NCI-H1105 treated with DMSO at 0.1 percent for 48 hours (cell line): ENCODE measurements at places on chromosomes 4 and X.

DNA sequence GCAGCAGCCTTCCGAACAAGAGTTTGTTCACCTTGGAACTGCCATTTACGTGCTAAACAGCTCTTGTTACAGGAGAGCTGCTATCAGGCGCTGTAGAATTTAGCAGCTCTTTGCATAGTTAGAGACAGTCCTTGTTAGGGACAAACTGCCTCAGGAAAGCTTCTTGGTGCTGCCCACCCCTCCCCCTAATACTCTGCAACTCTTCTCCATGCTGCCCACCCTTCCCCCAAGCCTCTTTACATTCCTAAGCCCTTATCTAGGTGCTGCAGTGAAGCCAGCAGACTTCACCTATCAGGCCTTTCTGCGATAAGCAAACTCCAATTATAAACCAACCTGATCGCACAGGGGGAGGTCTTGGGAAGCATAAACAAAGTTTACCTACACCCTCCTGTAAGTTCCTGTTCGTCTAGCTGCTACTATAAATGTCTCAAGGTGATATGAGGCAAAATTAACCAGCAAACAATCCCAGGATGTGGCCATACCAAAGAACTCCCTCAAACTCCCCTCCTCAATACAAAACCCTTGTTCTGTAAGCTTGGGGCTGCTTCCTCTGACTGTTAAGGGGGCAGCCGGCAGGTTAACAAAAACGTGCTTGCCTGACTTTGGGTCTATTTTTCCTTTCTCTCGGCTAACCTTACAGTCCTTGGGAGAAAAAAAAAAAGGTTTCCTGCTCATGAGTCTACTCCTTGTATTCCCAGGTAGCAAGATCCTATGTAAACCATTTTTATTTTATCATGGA, 74.0 kb upstream of the GC start:
- no peak for DNase-seq

DNA sequence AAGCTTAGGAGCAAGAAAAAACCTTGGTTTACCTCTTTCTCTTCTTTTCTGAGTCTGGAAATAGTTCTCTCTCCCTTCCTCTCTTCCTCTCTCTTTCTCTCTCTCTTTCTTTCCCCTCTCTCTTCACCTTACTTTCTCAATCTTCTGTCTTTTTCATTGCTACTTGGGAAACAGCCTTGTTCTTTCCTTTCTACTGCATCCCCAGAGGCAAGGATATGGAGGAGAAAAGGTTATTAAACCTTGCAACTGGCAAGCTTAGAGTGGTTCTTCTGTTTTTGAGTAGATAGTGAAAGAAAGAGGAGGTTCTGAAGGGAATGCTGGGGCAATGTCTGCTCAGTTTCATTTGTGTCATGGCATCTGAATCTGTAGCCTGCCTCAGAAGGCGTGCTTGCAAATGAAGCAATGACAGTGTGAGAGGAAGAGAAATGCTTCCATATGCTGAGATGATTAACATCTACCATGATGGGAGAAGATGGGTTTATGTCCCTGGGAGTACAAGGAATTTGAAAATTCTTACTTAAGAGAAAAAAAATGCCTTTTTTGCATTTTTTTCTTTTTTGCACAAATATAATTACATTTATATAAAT, 190.6 kb downstream of the CEP135 start:
- no peak for DNase-seq

DNA sequence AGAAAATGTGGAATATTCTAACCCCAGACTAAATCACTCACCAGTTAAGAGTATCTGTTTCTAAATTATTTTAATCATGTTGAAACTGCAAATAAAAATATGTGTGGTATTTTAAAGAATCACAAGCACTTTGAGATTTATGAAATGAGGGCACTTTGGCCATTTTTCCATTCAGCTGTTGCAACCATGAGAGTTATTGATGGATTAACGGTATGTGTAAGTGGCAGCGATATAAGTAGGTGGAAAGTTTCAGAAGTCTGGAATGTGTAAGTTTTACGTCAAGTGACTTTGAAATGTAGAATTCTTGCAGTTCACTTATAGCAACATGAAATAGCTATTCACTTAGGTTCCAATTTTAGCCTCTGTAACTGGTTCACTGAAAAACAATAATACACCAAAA, 905.1 kb upstream of the SLIT2 start:
- DNase-seq: no peak

GRCh38 chr4:133148690-133149363, at the start of gene PCDH10:
Gene PCDH10 (plus strand): TSS chr4:133149294. CDS start chr4:133150141, 847 bp downstream.
- DNase-seq: peak; percentile 37

- DNase-seq: no peak
Measured at GRCh38 chrX:40085102-40085551, 12.6 kb downstream of the BCOR start.

DNA sequence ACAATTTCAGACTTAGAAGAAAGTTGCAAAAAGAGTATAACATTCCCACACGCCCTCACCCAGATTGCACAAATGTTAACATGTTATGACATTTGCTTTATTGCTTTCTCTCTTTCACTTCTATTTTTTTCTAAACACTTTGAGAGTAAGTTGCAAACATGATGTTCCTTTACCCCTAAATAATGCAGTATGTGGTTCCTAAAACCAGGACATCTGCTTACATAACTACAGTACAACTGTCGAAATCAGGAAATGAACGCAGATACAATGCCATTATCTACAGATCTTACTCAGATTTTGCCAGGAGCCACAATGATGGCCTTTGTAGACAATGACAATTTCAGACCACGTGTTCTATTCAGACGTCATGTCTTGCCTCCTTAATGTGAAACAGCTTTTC, 22.4 kb downstream of the SH3TC1 start:
- DNase-seq: no peak

- no peak for DNase-seq
Measured at GRCh38 chrX:48890296-48890925, 7.2 kb downstream of the TIMM17B start.

DNA sequence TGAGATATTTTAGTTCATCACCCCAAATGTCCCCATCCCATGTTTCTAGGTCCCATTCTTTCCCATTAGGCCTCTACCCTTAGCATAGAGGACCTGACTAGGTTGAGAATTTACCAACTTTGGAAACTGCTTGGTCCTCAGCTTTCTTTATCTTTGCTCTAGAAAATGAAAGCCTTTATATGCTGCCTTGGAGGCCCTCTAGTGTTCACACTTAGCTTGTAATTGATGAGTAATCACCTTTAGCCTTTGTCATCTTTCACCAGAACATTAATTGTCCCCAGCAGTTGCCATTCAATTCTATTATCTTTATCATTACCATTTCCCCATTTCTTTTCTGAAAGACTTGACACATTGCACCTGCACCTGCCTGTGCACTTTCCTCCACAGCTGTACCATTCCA, 589.2 kb upstream of the NR3C2 start:
- DNase-seq: no peak

DNA sequence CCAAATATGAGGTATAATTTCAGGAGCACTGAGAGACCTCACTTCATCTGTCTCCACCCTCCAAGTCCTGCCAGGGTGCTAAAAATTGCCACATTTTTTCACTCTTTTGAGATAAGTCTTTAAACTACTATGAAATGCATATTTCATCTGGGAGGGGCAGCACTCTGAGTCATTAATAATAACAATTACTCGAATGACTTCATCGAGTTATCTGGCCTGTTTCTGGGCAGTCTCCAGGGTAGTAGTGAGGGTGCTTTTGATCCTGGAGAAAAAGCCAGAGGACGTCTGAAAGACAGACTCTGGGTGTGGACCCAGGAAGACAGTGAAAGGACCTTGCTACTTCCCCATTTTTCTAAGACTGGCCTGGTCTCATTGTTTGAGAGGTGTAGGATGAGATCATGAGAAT, 42.3 kb upstream of the SRD5A3 start:
- no peak for DNase-seq

GRCh38 chrX:27968352-27968751, 12.9 kb downstream of the DCAF8L1 start:
- DNase-seq: no peak

DNA sequence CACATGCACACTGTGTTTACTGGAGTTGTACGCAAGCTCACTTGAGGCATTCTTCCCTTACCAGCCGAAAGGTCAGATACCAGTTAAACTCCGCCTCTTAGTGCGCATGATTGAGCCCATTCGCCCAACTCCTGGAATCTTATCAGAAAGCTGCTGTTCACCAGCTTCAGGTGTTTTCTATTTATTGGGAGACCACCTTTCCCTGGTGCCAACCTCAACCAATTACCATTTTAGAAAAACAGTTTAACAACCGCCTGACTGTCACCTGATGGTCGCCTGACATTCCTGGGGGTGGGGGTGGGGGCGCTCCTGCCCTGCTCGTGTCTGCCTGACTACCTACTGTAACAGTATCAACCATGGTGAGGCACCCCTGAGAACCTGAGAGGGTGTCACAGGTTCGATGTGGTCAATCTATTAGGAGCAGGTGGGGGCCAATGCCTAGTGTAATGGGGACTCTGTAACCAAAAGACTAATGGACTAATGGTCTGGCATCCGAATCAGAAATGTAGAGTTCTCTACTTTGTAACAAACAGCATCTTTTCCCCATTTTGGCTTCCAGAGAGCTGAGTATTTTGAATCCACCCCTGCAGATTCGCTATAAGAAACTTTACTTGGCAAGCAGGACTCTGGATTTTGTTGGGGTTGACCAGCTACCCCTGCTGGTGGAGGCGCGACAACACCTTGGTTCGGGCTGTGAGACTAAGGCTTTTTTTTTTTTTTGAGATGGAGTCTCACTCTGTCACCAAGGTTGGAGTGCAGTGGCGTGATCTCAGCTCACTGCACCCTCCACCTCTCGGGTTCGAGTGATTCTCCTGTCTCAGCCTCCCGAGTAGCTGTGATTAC, 58.2 kb upstream of the ZNF157 start:
- no peak for DNase-seq

GRCh38 chr4:168769416-168769815, 240.6 kb downstream of the CBR4 start:
- no peak for DNase-seq

DNA sequence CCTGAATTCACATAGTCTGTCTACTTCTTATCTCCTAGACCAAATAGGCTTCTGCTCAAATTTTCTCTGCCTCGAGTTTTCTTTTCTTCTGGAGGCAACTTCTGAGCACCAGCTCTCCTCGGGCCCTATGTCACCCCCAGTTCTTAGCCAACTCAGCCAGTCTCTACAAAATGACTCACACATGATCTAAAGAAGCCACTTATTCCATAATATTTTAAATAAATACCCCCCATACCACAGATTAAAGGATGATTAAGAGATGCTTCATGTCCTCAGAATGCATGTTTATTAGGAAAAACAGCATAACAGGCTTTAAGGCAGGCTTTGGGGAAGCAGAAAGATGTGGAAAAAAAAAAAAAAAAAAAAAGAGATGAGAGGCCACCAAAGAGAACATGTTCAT, 36.6 kb upstream of the DDX53 start:
- DNase-seq: no peak

DNA sequence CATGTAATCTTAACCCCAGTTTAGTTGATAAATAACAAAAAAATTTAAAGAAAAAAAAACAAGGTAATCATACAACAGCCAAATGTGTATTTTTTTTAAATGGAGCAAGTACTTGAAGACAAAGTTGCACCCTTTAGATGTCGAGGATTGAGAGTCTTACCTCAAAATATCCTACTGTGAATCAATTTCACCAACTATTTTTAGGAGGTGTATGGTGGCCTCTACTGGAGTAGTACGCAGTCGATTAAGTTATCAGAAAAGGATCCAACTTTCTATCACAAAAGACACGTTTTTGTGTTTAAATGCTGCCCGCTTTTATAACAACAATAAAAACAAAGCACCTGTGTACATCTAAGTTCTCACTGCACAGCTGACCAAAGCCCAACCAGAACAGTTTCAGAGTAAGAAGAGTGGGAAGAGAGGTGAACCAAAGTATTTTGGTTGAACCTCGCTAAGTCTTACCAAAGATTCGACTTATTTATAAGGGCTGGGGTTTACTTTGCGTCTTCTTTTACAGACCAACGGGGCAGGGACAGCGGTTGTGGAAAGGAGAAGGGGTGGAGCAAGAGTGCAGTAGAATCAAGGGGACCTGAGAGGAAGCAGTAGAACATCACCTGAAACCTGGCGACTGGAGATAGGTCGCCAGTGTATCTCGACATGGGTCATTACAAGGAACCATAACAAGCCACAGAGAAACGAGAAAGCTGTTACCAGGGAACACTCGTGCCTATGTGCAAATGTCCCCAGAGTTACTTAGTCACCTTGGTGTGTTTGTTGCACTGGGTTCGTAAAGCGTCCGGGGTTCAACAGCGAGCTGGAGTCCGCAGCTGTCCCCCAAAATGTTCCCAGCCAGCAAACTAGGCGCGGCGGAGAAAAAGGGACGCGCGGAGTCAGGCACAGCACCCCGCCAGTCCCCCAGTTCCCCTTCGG, 1.1 kb downstream of the RPS6KA6 start:
- peak; percentile 37 for DNase-seq

GRCh38 chrX:115564243-115564642, 3.3 kb downstream of the PLS3 start:
- DNase-seq: no peak

- no peak for DNase-seq
Measured at GRCh38 chr4:95601356-95601755, 52.6 kb upstream of the UNC5C start.

DNA sequence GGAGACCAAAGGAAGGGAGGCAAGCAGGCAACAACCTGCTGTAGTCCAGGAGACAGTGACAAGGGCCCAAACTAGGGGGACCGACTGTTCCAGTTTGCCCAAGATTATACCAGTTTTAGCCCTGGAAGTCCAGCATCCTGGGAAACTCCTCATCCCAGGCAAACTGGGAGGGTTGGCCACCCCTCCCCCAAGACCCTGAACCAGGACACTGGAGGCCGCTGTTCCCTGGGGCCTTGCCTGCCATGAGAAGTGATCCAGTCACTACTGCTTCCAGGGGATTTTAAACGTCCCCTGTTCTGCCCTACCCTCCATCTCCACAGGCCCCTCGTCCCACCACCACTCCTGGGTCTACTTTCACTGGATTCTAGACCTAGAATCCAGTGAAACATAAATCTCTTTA, 4.3 kb upstream of the DGAT2L6 start:
- DNase-seq: no peak

GRCh38 chr4:109301651-109302360, 652 bp downstream of the COL25A1 start:
- no peak for DNase-seq

DNA sequence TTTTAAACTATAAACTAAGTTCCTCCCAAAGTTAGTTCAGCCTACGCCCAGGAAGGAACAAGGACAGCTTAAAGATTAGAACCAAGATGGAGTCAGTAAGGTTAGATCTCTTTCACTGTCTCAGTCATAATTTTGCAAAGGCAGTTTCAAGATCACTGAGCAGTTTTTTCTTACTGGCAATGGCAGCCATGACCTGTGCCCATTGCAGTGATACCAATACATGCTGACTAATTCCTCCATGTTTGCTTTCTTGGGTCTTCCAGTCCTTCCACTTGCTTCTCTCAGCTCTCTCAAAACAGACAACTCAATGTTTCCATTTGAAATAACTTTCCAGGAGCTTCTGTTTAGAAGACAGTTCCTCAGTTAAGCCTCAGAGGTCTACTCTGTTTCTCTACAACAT, 79.5 kb downstream of the PCDH18 start:
- DNase-seq: no peak

- DNase-seq: peak; percentile 5
Measured at GRCh38 chr4:106971636-106972035, 64.5 kb downstream of the DKK2 start.

DNA sequence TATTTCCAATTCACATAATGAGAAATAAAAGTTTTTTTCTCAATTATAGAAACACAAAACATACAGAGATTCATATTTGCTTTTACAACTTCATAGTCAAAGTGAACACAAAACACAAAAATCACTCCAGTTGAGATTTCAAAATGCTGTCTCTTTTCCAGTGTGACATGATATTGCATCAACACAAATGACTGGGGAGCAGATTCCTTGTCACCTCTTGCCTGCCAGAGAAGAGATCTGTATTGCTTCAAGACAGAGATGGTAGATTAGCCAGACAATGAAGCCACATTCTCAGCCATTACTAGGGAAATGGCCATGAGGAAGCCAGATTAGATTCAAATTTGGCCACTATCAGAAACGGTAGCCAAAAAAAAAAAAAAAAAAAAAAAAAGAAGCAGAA, 2313.1 kb upstream of the AGA start:
- DNase-seq: no peak
